Activated CD4-positive, alpha-beta T cell treated with anti-CD3 and anti-CD28 coated beads, Interleukin-2, amount 10 ng/mL, durations not matched to agents 24 days and 14 days (primary cell): ENCODE measurements at places on chromosomes 7 and 10.

GRCh38 chr7:156456503-156457115 is 184.0 kb upstream of the RNF32 start:
- no peak for DNase-seq

DNA sequence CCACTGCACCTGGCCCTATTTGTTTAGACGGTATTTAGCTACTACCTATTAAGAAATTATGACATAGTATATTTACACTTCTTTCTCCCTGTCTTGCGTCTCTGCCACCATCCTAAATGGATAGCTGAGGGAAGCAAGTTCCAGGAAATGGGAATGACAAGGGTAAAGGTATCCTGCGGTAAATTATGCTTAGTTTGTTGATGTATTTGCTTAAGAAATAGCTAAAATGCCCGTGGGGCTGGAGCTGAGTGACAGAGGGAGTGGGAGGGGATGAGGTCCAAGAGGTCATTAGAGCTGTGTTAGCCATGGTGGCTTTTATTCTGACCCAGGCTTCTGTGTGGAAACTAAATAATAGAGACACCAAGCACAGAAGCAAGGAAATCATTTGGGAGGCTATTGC is 29.0 kb upstream of the UBE2D1 start:
- DNase-seq: no peak

GRCh38 chr10:14534152-14534551 is 203.4 kb upstream of the FRMD4A start:
- DNase-seq: no peak

GRCh38 chr7:38524786-38525185 is 106.4 kb downstream of the AMPH start:
- DNase-seq: no peak

- DNase-seq: no peak
Observed at GRCh38 chr7:86339051-86339450, 304.7 kb upstream of the GRM3 start.

- DNase-seq: no peak
Observed at GRCh38 chr7:31595390-31595789, 81.5 kb downstream of the ITPRID1 start.

DNA sequence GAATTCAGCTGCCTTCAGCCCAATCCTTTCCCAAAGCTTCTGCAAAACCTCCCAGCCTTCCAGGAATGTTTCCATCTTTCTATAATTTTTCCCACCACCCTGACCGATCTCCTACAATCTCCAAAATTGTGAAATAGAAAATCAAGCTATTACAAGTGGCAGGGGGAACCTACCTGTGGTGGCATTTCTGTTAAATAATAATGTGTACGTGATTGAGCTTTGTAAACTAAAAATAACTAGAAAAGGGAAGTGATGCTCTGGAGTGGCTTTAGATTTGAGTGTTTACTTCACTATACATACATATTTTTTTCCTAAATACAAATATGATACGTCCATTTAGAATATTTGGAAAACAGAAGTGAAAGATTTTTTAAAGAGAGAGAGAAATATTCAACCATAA is 593.6 kb downstream of the GRM8 start:
- no peak for DNase-seq
